Iris pigment epithelial cell (primary cell): ENCODE measurements at places on chromosomes 5 and 9.

DNA sequence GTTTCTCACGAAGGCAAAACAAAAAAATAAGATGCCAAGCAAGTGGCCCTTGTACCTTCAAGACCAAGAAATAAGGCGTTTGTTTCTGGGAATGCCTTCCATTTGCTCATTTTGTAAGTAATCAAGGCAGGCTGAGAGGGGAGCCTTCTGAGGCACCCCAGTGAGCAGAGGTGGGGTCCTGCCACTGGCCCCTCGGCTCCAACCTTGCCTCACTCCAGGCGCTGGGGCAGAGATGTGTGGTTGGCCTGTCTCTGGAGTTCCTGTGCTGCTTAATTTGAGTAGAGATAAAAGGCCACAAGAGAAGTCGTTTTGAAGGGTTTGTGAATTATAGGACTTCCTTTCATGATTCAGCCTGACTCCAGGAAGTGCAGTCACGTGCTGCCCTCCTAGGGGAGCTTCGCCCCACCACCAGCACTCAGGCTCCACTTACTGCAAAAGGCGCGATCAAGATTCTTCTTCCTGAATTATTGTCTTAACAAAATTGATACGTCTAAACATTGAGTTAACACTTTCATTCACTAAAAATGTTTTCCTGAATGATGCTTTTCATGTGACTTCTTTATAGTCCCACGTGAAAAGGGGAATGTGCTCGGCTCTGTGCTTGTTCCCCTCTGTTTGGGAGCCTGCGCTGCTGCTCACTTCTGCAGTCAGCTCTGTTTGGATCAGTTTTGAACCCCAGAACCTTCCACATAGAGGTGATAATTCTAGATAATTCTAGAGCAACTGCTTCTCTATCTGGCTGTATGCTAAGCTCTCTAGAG, 13.7 kb downstream of the SYK start:
- no peak for DNase-seq

GRCh38 chr5:169796731-169797130, 159.7 kb downstream of the DOCK2 start:
- no peak for DNase-seq

GRCh38 chr5:76163111-76163628, 80.0 kb downstream of the SV2C start:
- DNase-seq, result no peak

GRCh38 chr9:88173378-88173999, 35.2 kb upstream of the SPATA31C2 start:
- DNase-seq, result peak; percentile 81

DNA sequence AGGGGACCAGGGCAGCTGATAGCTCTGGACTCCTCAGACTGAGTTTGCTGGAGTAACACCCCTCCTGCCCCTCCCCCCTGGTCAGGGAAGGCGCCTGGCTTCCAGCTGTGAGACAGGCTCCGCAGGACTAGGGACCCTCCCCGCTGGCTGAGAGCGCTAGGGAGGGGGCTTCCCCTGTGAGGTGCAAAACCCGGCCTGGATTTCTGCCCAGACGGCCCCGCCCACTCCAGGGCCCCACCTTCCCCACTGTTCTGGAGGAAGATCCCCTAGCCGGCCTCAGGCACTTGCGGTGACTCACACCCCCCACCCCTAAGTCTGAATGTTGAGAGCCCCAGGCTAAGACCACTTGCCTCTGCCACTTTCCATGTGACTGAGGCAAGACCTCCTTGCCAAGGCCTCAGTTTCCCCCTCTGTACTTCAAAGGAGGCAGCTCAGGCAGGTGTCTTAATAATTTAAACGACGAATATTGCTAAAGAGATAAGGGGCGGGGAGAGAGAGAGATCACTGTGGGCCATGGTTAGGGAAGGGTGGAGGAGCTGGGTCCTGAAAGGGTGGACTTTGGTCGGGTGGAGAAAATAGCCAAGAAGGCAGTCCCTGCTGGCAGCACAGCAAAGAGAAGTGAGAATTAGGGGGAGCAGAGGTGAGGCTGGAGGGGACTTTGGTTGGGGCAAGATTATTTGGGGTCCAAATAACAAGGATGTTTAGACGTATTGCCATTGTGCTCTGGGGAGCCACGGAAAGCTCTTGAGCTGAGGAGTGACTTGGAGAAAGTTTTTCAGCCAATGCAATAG, 1.0 kb upstream of the DAB2IP start:
- DNase-seq, result no peak

DNA sequence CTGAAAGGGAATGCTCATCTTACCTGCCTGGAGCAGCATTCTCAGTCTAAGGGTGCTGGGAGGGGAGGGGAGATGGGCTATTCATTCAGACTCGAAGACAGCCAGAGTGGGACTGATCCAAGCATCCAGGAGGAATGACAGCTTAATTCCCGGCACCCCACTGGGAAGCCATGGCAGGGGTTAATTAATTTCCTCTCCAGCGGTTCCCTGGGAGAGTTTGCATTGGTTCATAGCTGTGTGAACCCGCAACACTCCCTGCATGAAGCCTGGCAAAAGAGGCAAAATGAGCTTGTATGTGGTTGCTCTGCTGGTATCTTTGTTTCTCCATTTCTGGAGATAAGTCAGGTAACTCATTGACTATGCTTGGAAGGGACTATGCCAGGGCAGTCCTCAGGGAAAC, 401.0 kb upstream of the SLC24A2 start:
- DNase-seq, result no peak

GRCh38 chr5:159071382-159071781, 28.3 kb downstream of the EBF1 start:
- DNase-seq, result no peak

GRCh38 chr5:13975246-13975645, 30.8 kb upstream of the DNAH5 start:
- no peak for DNase-seq

DNA sequence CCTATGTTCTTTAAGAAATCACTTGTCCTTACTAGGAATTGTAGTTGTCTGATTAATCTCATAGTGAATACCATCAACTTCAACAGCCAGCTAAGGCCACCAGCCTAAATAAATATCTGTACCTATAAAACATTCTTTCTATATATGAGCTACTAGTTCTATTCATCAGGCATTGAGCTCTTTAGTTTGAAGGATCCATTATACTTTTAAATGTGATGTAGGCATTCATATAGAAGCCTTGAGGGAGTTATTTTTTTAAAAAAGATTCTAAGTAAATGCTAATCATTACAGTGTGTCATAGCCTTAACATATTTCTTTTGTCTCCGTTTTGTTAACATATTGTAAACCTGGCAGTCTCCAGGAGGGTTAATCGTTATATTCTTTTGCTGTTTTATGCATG, 838.3 kb downstream of the PTPRD start:
- no peak for DNase-seq

DNA sequence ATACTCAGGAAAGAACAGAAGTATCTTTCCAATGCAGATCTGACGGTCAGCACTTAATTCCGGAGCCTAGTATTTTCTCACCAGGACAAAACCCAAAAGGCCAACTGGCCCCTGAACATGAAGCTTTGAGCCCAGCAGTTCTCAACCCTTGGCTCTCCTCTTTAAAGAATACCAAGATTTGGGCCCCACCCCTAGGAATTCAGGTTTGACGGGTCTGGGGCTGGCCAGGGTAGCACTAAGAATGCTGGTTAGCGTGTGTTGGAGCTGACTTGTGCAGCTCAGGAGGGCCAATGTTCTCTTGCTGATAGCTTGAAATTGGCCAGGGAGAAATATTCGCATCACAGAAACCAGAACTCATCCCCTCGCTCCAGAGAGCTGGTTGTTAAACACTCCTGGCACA, 88.3 kb upstream of the PTCH1 start:
- DNase-seq, result no peak

- no peak for DNase-seq
Measured at GRCh38 chr9:27586304-27586703, 13.0 kb upstream of the C9orf72 start.

- DNase-seq, result no peak
Measured at GRCh38 chr9:133514460-133515239, 10.1 kb downstream of the MYMK start.

GRCh38 chr5:119243888-119244287, 111.9 kb upstream of the TNFAIP8 start:
- DNase-seq, result no peak

GRCh38 chr9:119114681-119115080, 254.6 kb downstream of the BRINP1 start:
- no peak for DNase-seq

DNA sequence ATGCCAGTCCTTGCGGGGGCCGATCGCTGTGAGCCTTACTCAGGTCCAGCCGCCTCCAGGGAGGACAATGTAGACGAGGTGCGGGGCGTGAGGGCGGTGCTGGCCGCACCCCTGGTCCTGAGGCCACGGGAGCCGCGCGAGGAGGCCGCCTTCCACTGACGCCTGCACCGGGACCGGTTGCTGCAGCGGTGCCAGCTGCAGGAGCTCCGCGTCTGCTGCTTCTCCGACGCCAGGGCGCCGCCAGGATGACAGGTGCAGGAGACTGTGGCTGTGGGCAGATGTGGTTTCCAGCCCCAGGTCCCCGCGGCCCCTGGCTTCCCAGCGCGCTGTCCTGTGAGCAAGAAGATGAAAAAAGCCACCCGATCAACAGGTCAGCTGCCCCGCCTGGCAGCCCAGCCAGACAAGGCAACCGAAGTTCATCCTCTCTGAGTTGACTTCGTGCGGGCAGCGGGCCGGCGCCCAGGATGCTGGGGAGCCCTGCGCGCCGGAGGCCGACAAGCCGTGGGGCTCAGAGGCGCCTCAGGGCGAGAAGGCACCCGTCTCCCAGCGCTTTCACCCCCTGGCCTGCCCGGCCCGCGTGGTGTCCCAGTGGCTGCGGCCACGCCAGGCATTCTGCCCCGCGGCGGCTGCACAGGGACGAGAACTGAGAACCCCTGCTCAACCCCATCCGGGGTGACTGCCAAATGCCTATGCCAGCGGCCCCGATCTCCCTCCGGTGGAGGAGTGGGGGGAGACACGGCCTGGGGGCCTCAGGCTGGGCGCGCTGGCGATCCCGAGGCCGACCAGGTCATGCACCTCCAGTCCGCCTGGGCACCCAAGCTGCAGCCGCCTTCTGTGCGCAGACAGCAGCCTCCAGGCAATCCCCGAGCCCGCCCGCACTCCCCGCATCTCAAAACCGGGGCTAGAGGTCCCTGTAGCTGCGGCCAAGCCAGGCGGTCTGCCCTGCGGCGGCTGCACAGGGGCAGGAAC, 43.4 kb upstream of the BICD2 start:
- no peak for DNase-seq

- peak; percentile 18 for DNase-seq
Measured at GRCh38 chr9:6681957-6682501, 36.5 kb upstream of the GLDC start.

GRCh38 chr9:131144201-131144600, 18.8 kb downstream of the NUP214 start:
- no peak for DNase-seq

DNA sequence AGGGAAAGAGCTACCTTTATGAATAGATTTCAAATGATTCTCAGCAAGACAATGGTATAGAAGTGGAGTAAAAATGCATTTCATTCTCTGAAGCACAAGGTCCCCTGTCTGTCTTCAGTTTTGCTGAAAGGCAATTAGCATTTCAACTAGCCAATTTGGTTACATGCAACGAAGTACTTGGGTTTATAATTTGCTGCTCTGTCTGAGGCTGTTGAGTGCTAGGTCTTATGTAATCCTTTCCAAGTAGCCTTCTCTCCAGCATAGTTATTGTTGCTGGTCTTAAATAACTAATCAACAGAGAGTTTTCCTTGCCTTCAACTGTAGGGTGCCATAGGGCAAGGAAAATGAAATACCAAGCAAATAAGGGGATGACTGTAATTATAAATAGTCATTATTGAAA, 4.5 kb downstream of the ADGRV1 start:
- DNase-seq, result no peak

DNA sequence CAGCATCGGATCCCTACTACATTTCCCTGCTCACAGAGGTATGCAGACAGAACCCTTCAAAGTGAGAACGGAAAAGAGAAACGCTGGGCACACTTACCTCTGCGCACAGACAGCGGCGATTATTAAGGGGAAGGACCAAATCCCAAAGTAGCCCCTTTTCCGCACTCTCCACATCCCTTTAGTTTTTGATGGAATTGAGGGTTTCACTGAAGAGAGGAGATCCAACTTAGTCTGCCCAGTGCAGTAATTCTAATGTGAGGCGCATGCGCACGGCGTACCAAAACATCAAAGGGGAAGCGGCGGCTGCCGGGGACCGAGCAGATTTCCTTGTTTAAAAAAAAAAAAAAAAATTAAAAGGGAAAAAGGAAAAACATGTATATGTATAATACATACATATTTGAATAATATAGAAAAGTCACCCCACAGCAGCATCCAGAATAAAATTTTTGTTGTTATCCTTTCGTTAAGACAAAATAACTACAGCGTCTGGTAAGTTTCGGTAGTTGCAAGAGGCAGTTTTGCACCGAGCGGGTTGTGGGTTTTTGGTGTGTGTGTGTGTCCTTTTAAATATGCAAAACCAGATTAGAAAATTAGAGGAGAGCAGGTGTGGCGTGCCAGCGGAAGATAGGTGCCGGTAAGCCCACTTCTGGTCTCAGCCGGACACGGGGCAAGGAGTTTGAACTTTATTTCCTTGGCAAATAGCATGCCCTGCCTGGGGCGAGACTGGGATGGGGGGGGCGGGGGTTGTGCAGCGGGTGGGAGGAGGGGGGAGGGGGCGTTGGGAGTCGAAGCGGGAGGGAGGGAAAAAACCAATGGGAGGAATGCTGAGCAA, at the start of gene GABRB2:
TSS of gene GABRB2 (minus strand) at position 256 of the 832 bp plus-strand sequence. CDS start at position 174, 82 bp downstream.
- peak; percentile 32 for DNase-seq
